Fibroblast of skin of right biceps (primary cell): ENCODE measurements at places on chromosomes 4 and X.

GRCh38 chr4:3481113-3481531 is 18.0 kb downstream of the DOK7 start:
- DNase-seq = no peak

DNA sequence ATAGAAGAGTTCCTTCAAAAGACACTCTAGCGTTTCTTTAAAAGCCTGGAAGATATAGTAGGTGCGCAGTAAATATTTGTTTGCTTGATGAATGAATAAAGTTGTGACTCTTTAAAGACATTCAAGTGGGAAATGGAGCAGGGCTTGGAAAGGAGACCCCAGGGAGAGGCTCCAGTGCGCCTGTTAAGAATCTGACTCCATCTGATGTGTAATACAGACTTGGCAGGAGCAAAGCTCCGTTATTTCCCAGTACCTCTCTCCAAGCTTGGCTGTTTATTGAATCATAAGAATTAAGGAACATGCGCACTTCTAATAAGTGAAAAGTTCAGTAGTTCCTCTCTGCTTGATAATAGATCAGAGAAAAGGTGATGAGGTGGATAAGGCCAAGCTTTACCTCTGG is 18.8 kb upstream of the KLHL8 start:
- DNase-seq = no peak

- no peak for DNase-seq
These were observed 29.1 kb downstream of the MAGED1 start for GRCh38 chrX:51922561-51922960.

DNA sequence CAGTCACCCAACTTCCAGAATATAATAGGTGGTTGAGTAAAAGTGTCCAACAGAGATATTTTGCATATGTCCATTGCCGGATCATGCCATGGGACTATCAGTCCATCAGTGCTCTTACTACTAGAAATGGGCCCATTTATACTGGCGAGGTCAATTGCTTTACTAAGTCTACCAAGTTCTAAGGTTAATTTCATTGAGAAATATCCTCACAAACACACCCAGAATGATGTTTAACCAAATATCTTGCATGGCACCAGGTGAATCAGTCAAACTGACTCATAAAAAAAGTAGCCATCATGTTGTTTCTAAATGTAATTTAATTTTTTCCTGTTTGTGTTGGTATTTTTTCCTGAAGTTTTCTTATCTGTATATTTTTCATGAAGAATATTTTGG is 1217.0 kb downstream of the RAPGEF2 start:
- DNase-seq = no peak

GRCh38 chr4:185566425-185566824 is 31.1 kb upstream of the PDLIM3 start:
- DNase-seq = no peak

GRCh38 chrX:38086451-38087215 is 80.3 kb downstream of the SYTL5 start:
- peak; percentile 45 for DNase-seq

- DNase-seq = no peak
These were observed 1.4 kb downstream of the ARHGEF6 start for GRCh38 chrX:136779346-136779781.

DNA sequence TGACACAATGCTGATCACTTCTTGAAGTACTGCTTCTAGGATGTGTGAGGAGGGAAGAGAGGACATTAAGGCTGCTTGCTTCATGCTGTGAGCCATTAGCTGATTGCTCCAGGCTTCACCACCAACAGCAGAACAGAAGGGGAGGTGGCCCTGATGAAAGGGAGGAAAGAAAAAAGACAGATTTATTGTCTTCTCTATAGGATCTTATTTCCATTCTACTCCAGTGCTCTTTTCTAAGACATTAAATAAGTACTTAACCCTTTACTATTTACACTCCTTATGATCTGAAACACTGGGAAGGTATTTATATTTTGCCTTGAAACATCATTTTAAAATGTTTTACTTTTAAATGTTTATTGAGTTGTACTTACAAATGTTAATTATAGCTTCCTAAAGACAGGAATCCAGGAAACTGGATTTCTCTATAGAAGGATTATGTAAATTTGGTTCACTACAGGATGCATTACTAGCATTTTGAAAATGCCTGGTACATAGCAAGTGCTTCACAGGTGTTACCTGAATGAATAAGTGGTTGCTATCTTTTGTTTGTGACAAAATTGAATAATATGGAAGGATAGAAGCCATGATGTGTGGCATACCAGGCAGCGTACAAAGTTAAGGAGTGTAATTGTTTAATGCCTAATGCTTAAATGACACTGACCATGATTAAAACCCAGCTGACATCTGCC is 680.9 kb upstream of the ATOH1 start:
- no peak for DNase-seq

DNA sequence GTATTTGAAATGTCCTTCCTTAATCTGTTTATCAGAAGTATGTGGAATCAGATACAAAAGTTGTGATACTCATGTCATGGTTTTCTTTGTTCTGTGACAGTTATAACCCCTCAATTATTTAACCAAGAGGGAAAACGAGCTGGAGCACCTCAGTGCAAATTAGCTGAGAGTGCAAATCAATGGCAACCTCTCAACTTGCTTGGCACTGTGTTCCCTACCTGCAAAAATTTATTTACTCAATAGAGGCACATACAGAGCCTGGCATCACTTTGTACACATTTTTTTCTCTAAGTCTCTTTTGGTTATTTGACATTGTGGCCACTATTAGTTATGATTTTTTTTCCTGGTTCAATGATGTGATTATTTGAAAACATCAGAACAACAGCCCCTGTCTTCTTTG is 186.2 kb downstream of the STIM2 start:
- no peak for DNase-seq

GRCh38 chr4:25377572-25378436 is 741 bp downstream of the ANAPC4 start:
- no peak for DNase-seq

- peak; percentile 59 for DNase-seq
These were observed 159.9 kb downstream of the TRIML1 start for GRCh38 chr4:188299161-188299560.

- DNase-seq = no peak
These were observed 15.9 kb downstream of the LINC00632 start for GRCh38 chrX:140725500-140725899.

DNA sequence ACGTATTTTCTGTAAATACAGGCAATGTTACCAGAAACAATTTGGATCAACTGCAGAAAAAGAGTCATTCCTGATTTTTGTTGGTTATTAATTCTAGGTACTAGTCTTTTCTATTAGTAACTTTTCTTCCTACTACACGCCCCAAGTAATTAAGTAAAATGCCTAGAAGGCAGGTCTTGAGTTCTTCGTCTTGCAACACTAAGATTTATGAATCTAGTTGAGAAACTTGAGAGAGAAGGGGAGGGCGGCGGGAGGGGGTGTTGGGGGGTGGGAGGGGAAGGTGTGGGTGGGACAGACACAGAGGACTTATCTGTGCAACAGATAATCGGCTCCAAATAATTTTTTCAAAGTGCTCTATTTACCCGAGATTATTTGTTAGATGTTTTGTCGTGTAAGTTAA is 3.0 kb downstream of the RAP2C start:
- DNase-seq = no peak
